ENCODE measurements at places on chromosomes 6 and 20.

- no peak for DNase-seq
Observed at GRCh38 chr6:166611631-166612030, 15.4 kb downstream of the RPS6KA2 start.

GRCh38 chr20:52446421-52447224 lies 255.0 kb upstream of the ZFP64 start:
- DNase-seq: no peak

DNA sequence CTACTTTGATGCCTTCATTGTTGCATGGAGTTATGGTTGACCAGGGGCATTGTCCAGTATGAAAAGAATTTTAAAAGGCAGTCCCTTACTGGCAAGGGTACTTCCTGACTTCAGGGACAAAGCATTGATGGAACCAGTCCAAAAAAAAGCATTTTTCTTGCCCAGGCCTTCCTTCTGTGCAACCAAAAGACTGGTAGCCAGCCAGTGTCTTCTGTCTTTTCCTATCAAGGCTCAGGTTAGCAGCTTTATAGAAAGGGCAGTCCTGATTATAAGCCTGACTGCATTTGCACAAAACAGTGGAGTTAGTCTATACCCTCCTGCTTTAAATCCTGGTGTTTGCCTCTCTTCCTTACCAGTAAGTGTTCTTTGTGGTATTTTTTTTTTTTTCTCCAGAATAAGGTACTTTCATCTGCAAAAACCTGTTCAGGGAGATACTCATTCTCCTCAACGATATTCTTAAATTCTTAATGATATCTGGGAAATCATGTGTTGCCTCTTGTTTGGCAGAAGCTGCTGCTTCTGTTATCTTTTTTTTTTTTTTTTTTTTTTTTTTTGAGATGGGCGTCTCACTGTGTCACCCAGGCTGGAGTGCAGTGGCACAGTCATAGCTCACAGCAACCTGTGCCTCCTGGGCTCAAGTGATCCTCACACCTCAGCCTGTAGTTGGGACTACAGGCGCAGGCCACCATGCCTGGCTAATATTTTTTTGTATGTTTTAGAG lies 33.9 kb downstream of the SCAF8 start:
- DNase-seq: no peak

- no peak for DNase-seq
Observed at GRCh38 chr6:139308936-139309603, 17.3 kb upstream of the TXLNB start.

GRCh38 chr20:35878113-35878625 lies 76.1 kb downstream of the SCAND1 start:
- no peak for DNase-seq

DNA sequence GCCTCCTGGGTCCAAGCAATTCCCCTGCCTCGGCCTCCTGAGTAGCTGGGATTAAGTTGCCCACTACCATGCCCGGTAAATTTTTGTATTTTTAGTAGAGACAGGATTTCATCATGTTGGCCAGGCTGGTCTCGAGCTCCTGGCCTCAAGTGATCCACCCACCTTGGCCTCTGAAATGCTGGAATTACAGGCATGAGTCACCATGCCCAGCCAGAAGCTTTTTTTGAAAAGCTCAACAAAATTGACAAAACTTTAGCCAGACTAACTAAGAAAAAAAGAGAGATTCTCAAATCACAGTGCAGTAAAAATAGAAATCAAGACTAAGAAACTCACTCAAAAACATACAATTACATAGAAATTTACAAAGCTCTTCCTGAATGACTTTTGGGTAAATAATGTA lies 420.6 kb downstream of the COL12A1 start:
- no peak for DNase-seq

DNA sequence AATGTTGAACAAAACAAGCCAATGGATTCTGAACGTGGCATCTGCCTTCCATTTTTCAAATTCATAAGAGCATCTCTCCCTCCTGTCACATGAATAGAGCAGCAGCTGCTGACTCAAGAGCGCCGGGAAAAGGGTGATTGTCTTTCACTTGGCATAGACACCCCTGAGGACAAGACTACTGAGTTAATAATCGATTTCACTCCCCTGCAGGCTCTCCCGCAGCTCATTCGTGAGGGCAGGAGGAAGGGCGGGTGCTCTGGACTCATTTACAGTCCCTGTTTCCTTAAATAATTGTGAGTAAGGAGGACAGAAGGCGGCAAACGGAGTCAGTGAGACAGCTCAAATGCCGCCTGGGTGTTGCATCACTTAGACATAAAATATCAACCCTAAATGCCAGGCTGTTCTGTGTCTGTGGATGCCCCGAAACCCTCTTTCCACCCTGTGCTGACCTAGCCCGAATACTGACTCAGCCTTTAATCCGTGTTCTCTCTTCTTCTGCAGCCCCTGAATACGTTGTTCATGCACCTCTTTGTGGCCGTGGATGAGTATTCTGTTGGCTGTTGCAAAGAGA lies 21.6 kb downstream of the CFAP61 start:
- DNase-seq: no peak

DNA sequence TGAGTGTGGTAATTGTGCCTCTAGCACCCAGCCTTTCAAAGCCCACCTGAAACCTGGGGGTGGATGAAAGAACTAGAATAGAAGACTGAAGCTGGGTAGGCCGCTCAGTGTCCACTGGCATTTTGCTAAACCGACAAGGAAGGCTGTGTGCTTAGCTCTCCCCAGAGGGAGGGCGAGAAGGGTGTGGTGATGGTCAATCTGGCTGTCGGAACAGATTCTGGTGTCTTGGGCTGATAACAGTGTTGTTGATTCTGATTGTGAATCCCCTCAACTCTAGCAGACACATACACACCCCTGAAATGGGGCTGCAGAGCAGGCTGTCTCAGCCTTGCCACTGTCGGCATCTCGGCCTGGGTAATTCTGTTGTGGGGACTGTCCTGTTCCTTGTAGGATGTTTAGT lies 4.1 kb upstream of the BPHL start:
- DNase-seq: no peak

- DNase-seq: no peak
Observed at GRCh38 chr6:2378891-2379652, 133.7 kb upstream of the GMDS start.

- peak; percentile 54 for DNase-seq
Observed at GRCh38 chr20:62122654-62123449, 577 bp downstream of the LSM14B start.

DNA sequence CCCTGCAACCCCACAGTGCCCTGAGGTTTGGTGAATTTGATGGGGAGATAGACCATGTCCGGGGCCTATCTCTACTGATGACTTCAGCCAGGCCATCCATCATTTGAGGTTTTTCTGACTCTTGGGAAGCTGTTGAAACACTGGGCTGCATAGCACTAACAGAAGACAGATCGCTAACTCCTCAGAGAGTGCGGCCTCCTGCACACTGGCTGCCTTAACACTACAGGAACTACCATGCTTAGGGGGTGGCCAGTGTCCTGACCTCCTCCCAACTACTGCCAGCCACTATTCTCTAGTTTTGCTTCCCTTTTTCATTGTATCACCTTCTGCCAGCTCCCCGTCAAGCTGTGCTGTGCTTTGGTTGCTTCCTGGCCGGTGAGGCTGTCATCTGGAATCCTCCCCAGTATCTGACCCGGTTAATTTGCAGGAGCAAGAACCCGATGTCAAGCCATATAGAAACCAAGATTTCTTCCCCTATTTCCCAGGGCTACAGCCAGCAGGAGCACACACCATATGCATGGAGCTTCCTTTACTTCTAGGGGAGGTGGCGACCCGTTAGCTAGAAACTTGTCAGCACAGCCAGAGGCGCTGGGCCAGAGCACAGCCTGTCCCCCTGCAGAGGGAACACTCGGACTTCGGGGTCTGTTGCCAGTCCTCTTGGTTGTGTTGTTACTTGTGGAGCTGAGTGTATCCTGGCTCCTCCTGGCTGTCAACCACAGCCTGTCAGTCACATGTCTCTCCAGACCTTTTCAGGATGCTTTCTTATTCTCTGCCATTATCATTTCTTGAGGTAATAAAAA lies 57.3 kb upstream of the TRAF3IP2 start:
- no peak for DNase-seq

- no peak for DNase-seq
Observed at GRCh38 chr20:60354024-60354580, 395.9 kb downstream of the CDH26 start.

DNA sequence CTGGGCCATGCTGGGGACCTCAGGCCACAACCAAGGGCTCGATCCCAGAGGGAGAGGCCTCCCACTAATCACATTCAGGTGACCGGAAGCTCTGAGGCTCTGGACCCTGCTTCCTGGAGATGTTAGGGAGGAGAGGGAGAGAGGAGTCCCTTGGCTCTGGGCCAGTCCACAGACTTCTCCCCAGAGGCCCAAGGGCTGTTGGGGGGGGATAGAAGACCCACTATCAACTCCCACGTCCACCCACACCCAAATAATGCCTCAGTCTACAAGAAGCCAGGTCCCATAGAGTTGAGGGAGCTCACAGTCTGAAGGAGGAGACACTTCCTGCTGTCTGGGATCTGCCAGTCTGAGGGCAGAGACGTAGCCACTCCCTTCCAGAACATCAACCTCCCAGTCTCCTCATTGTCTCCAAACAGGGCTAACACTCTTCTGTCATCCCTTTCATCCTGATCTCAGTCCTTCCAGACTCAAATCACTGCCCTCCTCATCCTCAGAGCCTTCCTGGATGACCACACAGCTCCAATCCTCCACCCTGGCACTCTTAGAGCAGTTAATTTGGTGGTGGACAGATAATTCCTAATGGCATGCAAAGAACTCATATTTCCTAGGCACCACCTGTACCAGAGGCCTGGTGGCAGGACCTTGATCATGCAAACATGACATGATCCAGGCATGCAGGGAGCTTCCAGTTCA lies 69.9 kb downstream of the MRPL14 start:
- no peak for DNase-seq

GRCh38 chr6:42411406-42411805 lies 40.3 kb downstream of the TRERF1 start:
- no peak for DNase-seq

GRCh38 chr6:75029333-75029732 lies 176.5 kb downstream of the COL12A1 start:
- DNase-seq: no peak

DNA sequence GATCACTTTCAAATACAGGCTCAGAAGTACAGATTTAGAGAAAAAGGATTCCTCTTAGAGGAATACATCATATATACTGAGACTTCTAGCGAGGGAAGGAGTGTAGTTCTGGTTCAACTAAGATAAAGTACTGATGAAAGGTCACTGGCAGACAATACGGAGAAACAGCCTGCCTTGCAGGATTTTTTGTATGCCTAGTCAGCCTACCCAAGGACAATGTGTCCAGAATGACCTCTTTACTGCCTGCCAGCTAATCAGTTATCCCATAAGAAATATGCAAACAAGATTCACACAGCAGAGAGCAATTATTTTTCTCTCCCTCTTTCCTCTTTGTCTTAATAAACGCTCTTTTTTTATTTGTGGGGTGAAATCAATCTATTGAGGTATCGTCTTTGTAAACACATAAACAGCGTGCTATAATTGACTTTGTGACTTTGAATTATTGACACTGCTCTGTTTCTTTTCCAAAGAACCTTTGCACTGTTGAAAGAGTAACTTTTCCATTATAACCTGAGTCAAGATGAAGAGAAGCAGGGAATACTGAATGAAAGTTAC lies 1.4 kb upstream of the TSPYL4 start:
- DNase-seq: no peak
